Activated T-helper 2 cell treated with anti-CD3 and anti-CD28 coated beads, Interferon-gamma antibody, Interleukin-2, Interleukin-4, amounts not matched to agents 10 μg/mL and 5 μg/mL and 100 μg/mL, durations not matched to agents 14 hours and 24 hours and 36 hours (primary cell): ENCODE measurements at places on chromosomes 6 and 20.
A peak's percentile ranks its signal among the peaks of the same experiment; 100 is the strongest.

- no peaks in the 10 kb centered on the region for H3K4me1 ChIP-seq
- H3K4me3 ChIP-seq: no peak overlapping the region
- H3K36me3 ChIP-seq: no peaks in the 10 kb centered on the region
- no peak overlapping the region for H3K27ac ChIP-seq
- no peak for DNase-seq
- H3K27me3 ChIP-seq: no peaks in the 10 kb centered on the region
Measured at GRCh38 chr6:95091823-95092436, 485.4 kb upstream of the MANEA start.

GRCh38 chr6:168045706-168046620 is 33.0 kb downstream of the FRMD1 start:
- H3K4me1 ChIP-seq: no peaks in the 10 kb centered on the region

- H3K27ac ChIP-seq: no peak overlapping the region
- no peak for DNase-seq
- H3K4me1 ChIP-seq: no peaks in the 10 kb centered on the region
Measured at GRCh38 chr6:157659536-157660271, 163.3 kb upstream of the SNX9 start.

GRCh38 chr6:165876588-165876987 is 213.5 kb upstream of the PDE10A start:
- H3K27me3 ChIP-seq: peaks cover 17% of the 10 kb centered on the region
- no peak overlapping the region for H3K27ac ChIP-seq
- DNase-seq: no peak
- H3K36me3 ChIP-seq: no peaks in the 10 kb centered on the region

DNA sequence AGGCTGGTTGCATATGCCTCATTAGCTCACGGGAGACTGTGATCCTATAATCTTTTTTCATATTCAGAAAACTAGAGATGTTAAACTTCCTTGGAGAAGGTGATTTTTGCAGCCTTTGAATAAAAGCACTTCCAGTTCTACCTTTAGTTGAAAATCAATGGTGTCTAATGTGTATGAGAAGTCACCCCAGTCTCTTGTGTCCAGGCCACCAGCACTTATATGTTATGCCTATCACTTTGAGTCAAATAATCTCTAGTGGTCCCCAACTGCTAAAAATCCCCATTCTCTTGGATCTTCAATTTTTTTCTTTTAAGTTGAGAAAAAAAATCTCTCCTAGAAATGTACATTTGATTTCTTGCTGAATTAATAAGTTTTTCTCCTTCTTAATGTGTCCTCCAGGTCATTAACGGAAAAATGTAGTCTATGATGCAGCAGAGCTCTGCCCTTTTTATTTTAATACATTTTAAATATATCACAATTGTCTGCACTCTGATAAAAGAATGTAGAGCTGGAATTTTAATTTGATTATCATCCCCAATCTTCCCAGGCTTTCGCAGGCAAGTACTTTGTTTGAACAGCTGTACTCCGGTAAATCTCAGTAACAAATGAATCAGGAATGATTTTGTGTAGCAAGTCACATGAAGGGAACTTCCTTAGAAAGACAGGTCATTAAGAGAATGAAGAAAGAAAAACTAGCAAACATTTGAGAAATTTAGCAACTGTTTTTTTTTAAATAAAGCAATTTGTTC is 147.0 kb downstream of the SOX4 start:
- H3K27ac ChIP-seq: no peak overlapping the region
- no peak for DNase-seq
- H3K27me3 ChIP-seq: peaks cover 2% of the 10 kb centered on the region
- H3K4me3 ChIP-seq: no peak overlapping the region

GRCh38 chr6:113115196-113115595 is 741.9 kb upstream of the MARCKS start:
- no peak for DNase-seq
- no peak overlapping the region for H3K4me3 ChIP-seq
- no peaks in the 10 kb centered on the region for H3K36me3 ChIP-seq
- no peak overlapping the region for H3K27ac ChIP-seq
- H3K27me3 ChIP-seq: no peaks in the 10 kb centered on the region

DNA sequence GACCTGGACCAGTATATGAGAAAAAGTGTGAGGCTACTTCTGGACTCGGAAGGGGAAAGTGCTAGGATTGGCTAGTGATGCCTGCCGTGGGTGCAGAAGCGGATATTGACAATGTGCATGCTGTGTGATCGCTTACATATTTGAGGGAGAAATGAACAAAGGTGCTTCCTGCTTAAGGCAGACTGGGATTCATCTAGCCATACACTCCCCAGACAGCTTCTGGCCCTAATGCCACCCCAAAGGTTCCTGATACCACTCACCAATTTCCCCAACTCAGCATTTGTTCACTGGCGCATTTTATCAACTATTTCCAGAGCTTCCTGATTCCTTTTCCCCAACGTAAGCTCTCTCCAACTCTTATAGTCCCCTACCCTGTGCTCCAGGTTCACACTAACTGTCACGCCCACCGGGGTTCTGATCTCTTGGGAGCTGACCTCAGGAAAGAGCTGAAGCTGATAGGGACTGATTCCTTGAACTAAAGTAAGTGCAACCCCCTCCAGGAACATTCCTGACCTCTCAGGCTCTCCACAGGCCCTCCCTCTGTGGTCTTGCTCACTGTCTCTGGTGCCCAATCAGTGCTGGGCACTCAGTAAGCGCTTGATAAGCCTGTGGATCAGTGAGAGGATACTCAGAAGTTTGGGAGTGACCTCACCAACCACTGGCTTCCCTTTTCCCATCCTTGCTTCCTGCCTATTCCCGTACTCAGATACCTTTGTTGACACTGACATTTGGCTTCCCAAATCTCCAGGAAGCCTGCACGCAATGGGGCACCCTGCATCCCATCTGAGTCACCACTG is 73.3 kb downstream of the MRPL14 start:
- no peaks in the 10 kb centered on the region for H3K36me3 ChIP-seq
- H3K4me3 ChIP-seq: no peak overlapping the region
- no peaks in the 10 kb centered on the region for H3K27me3 ChIP-seq
- no peak for DNase-seq
- H3K27ac ChIP-seq: no peak overlapping the region

GRCh38 chr20:63173552-63174191 is 42.3 kb downstream of the YTHDF1 start:
- H3K27ac ChIP-seq: no peak overlapping the region
- no peak overlapping the region for H3K4me3 ChIP-seq
- H3K36me3 ChIP-seq: no peaks in the 10 kb centered on the region

GRCh38 chr20:46367967-46368901 is 38.2 kb downstream of the ELMO2 start:
- H3K4me3 ChIP-seq: no peak overlapping the region
- H3K27me3 ChIP-seq: no peaks in the 10 kb centered on the region
- H3K27ac ChIP-seq: peak overlapping the region; percentile 67
- H3K4me1 ChIP-seq: peaks cover 32% of the 10 kb centered on the region
- H3K36me3 ChIP-seq: peaks cover 89% of the 10 kb centered on the region

- no peak overlapping the region for H3K4me3 ChIP-seq
- no peak overlapping the region for H3K27ac ChIP-seq
- H3K27me3 ChIP-seq: no peaks in the 10 kb centered on the region
- no peaks in the 10 kb centered on the region for H3K36me3 ChIP-seq
Measured at GRCh38 chr6:25311331-25311840, 32.2 kb downstream of the CARMIL1 start.

DNA sequence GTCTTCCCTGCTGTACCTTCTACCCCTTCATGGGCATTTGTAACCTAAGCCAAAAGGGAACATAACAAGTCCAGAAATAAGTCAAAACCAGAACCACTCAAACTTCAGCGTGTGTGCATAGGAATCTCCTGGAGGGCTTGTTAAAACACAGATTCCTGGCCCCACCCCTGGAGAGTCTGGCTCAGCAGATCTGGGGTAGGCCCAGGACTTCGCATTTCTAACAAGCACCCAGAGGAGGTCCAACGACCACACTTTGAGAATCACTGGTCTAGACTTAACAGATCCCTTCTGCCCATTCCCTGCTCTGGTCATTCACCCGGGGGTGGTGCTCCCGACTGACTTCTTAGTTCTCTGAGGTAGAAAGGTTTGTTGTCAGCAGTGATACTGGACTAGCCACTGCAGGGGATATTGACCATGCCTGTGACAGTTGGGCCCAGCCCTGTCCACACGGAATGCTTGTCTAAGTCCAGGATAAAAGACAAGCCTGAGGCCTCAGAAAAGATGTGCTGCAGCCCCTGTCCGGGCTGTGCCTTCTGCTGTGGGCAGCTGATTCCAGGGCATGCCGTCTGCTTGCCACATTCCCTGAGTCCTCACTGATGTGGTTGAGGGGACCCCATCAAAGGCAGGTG is 68.6 kb downstream of the SYNJ2 start:
- no peak overlapping the region for H3K27ac ChIP-seq
- H3K4me3 ChIP-seq: no peak overlapping the region
- no peak for DNase-seq
- H3K27me3 ChIP-seq: no peaks in the 10 kb centered on the region
- H3K36me3 ChIP-seq: peaks cover 36% of the 10 kb centered on the region
